Activated CD4-positive, alpha-beta T cell treated with anti-CD3 and anti-CD28 coated beads, Interleukin-2, Interleukin-4, amounts not matched to agents 100 ng/mL and 50 ng/mL, durations not matched to agents 16 hours and 8 hours (primary cell): ENCODE measurements at places on chromosomes 2 and 18.

GRCh38 chr2:172455121-172455515 is 27.7 kb downstream of the ITGA6 start:
- DNase-seq = no peak

DNA sequence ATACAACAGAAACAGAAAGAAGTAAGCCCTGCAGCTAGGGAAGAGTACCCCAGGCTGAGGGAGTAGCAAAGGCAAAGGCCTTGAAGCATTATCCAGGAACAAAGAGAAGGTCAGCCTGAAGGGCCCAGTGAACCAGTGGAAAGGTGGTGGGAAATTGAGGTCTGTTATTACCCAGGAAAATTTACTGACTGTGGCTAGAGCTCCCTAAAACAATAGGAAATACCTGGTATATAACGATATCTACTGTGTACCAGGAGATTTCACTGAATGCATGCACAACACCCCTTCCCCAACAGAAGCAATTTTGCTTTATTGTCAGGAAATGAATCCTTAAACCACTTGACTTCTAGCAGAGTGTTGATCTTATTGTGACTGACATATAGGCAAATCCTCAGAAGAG is 365.3 kb downstream of the ERBB4 start:
- no peak for DNase-seq

- DNase-seq = peak; percentile 58
Observed at GRCh38 chr2:10400568-10400977, 47.6 kb downstream of the ODC1 start.

GRCh38 chr2:88831792-88832248 is 140.3 kb downstream of the RPIA start:
- DNase-seq = peak; percentile 60

DNA sequence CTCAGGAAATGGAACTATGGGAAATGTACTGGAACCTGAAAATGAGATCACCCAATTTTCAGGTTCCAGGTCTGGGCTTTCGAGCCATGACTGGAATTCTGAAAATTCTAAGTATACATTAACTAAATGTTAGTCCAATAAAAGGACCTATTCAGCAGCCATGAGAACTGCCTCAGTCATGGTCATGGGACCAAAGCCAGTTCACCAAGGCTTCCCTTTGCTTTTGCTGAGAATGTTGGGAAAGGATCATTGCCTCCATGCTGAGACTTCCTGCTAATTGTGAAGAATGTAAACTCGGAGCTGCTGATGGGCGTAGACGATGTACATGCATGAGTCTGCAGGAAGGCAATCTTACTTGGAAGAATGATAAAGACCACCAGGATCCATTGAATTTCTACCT is 624.4 kb upstream of the SOX11 start:
- DNase-seq = no peak

DNA sequence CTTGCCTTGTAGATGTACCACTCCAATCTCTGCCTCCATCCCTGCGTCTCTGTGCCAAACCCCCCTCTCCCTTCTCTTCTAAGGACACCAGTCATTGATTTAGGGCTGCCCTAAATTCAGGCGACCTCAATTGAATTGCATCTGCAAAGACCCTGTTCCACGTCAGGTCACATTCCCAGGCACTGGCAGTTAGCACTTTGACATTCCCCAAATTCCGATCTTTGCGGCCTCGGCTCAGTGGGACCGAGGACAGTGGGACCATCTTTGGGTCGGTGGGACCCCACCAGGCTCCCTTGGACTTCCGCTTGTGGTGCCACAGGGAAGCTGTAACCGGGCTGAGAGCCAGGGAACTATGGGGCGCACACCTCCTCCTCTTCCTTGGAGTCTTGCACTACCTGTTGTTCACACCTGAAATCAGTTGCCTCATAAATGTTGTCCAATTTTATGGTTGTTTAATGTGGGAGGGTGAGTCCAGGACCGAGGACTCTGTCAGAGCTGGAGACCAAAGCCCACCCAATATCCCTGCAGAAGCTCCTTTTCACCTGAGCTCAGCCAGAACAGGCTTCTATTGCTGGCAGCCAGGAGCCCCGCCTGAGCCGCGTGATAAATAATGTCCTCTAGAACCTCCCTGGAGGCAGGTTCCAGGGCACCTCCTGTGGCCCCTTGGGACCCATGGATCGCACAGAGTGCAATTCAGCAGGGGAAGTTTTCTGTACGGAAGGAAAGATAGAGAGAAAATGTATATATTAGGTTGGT is 271.6 kb downstream of the EIPR1 start:
- DNase-seq = no peak

DNA sequence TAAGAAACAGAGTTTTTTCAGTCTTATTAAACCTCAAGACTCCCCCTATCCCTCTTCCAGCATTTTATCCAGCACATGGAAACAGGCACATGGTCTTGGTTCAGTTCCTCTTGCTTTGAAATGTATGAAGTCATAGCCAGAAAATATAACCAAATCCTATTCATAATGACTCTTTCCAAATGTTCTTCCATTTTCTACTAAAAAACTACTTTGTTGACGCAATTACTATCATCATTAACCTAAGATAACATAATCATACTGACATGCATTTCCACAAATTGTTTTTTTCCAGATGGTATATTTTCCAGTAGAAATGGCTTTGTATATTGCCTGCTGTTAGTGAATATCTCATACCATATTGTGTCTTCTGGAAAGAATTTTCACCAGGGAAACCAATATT is 261.3 kb downstream of the PID1 start:
- DNase-seq = no peak

DNA sequence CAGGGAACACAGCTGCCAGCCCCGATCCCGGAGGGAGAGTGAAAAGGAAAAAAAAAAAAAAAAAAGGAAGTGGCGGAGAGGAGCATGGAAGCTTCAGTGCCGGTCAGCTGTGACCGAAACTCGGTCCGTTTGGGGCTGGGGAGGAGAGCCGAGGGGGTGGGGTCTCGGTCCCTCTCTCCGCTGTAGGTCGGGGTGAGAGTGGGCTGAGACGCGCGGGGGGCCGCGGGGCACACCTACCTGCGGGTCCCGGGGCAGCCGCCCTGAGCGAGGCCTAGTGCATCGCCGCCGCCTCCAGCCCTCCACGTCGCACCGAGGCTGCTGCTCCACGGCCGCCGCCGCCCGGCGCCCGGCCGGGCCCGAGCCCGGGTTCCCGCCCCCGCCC is 536 bp downstream of the VPS54 start:
- DNase-seq = peak; percentile 21

DNA sequence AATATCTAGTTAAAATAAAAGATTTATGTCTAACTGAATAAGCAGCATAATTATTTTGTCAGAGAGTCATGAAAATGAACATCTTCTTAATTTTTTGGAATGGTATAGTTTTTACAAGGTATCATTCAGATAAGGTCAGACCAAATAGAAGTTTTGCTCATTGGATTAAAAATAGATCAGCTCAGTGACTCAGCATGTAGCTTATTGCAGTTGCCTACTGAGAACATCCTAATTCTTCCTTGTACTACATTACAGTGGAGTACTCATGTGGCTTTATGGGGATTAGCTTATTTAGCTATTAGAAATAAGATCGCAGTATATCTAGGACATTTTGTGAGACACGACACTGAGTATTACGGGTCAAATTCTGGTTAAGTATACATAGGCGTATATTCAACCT is 38.2 kb upstream of the PPM1B start:
- DNase-seq = no peak
